ENCODE measurements at places on chromosomes 16 and 17.

- no peak for DNase-seq
Measured at GRCh38 chr17:67813803-67814180, 11.5 kb upstream of the BPTF start.

DNA sequence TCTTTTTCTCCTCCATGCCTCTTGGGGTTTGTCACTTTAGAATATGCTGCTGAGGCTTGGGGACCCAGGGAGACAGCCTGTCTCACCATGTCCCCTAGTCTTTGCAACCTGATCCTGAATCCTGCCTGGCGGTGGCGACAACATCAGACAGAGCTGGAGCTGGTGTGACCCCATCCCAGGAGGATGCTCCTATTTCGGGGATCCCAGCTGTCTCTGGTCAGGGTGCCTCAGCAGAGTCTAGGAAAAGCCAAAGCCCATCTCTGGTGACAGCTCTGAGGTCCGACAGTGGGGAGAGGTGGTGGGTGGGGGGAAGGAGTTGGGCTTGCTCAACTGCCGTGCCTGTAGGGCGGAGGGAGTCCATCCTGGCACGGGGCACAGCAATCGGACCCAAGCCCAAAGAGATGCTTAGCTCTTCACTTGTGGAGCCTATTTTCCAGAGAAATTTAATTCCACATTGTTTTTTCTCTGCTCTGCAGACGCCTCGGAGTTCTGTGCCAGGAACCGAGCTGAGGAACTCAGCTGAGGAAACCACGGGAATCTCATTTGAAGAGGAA lies 10.3 kb upstream of the TNS4 start:
- DNase-seq, result no peak

- no peak for DNase-seq
Measured at GRCh38 chr17:6574687-6575595, 18.6 kb upstream of the PITPNM3 start.

DNA sequence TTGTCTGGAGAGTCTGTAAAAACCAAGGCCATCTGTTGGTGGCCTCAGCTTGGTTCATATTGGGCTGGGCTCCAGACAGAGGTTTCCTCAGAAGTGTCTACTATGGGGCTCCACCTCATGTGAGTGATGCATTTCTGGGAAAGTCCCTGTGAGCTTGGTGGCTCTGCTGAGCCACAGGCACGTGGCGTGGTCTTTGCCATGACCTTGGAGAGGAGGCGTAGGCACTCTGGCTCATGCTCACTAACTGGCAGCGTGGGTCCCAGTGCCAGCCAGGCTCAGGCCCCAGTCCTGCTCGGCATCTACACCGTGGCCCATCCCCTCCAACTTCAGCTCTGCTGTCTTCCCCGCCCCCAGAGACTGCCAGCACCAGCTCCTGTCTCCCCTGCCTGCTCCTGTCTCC lies 10.7 kb upstream of the SMTNL2 start:
- DNase-seq, result no peak

DNA sequence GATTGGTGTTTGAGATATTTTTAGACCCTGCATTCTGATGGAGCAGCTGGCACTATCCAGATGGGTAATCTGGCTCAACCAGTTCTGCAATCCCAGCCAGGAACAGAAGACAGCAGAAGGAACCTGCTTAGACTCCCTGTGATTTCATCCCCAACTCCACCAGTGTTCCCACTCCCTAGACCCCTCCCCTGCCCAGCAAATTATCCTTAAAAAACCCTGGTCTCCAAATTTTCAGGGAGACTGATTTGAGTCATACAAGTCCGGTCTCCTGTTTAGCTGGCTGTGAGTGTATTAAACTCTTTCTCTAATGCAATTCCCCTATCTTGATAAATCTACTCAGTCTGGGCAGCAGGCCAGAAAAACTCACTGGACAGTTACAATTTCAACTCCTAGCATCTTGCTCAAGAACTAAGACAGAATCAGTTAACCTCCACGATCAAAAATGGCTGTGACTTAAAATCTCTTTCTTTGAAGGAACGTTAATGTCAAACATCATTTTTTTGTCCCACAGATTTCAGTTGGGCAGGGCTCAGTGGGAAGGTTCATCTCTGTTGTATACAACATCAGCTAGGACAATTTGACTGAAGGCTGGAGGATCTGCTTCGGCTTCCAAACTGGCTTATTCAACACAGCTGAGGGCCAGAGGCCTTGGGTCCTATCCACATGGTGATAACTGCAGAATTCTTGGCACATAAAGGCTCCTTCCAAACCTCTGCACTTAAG lies 4.9 kb upstream of the RBL2 start:
- DNase-seq, result peak; percentile 44

DNA sequence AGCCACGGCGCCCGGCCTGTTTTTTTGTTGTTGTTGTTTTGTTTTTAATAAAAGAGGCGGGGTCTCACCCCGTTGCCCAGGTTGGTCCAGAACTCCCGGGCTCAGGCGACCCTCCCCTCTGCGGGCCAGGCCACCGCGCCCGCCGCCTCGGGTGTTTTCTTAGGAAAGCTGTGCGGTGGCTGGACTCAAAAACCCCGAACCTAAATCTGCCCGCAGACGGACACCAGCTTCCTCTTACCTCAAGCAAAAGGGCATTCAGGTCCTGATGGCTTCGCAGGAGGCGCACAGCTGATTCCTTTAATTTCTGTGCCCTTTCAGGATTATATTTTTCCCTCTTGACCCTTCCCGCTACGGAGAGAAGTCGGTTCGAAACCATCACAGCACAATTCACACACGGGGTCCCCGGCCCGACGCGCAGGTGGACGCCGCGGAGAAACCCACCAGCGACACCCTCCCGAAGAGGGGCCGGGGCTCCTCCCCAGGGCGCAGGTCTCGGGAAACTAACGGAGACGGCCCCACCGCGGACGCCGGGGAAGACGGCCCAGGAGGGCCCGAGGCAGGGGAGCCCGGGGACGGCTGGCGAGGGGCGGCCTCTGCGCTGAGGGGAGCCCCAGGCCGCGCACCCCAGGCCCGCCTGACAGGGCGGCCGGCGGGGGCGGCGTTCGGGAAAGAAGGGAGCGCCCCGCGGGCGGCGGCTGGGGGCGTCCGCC lies 653 bp downstream of the FANCA start:
- no peak for DNase-seq

- no peak for DNase-seq
Measured at GRCh38 chr16:67773099-67773498, 33.3 kb downstream of the RANBP10 start.

GRCh38 chr17:1123921-1124715 lies 55.7 kb downstream of the ABR start:
- DNase-seq, result no peak

GRCh38 chr17:17467016-17467415 lies 9.8 kb upstream of the MED9 start:
- DNase-seq, result no peak

DNA sequence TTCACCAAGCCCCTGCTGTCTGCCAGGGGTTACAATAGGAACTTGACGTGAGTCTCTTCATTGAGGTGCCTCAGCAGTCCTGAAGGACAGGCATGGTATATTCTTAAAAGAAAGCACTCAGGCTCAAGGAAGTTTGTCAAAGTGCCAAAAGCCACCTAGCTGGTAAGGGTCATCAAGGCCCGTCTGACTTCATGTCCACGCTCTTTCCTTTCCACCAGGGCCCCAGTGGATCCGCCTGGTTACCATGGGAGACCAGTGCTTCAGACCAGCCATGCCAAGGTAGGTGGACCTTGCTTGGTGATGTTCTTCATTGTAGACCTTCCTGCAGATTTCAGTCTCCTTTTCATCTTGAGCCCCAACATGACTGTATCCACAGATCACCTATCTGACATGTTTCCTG lies 27.6 kb upstream of the CCL1 start:
- DNase-seq, result no peak

GRCh38 chr17:62804025-62804424 lies 4.1 kb downstream of the MARCHF10 start:
- no peak for DNase-seq

DNA sequence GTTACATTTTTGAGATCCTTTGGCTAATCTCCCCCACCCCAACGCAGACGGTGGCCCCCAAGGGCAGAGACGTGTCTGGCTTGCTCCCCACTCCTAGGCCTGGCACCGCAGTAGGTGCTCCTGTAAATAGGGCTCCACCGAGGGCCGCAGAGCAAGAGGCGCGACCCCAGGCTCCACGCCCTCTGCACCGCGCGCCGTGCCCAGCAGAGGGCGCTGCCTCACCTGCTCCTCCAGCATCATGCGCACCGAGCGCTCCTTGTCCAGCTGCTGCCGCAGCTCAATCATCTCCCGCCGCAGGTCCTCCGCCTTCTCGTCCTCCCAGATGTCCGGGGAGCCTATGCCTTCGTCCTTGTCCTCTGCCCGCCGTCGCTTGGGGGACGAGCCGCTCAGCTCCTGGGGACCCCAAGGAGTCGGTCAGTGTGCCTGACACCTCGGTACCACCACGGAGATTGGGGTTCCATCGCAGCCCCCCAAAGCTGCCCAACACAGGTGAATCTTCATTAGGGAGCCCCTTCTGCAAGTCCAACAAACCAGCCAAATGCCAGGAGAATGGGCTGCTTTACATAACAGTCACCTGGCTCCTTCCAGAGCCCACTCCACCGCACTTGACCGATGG lies 11.2 kb downstream of the TFAP4 start:
- DNase-seq, result no peak

DNA sequence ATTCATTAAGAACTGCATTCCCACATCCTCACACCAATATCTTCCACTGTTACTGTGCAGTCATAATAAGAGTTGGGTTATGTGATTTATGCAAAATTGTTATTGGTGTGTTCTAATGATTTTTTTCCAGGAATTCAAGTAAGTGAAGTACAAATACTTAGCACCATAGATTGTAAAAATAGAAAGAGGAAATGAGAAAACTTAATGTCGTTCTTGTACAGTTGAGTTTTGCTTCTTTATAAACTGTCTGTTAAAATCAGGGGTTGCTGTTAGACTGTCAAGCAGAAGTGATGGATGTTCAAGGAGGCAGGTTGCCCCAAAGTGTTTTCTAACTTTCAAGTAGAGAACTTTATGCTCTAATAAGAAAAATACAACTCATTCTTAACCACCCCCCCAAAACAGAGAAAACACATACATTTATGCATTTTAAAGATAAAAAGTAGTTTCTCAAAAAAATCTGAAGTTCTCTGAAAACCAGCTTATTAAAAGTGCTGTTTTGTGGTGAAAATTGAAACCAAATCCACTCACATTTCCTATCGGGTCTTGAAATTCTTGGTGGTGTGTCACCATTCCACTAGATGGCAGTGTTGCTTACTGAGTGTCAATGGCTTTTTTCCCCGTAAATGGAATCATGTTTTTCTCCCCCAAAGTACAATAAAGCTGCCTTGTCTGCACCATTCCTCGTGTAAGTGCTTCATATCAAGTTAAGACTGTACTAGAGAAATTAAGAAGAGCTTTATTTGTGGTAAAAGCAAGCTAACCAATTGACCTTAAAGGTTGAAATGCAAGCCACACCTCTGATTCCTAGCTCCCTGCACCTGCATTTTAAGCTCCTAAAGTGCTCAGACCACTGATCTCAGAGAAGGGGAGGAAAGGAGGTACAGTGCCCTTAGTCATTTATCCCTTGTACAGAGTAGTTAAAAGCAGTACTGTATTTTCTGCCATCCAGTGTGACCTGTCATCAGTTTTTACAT lies 4.7 kb upstream of the IGSF6 start:
- peak; percentile 20 for DNase-seq
